Activated naive CD4-positive, alpha-beta T cell treated with anti-CD3 and anti-CD28 coated beads, Interleukin-2, amount 10 ng/mL, durations not matched to agents 5 hours and 36 hours (primary cell): ENCODE measurements at places on chromosomes 2 and 18. TPM values are rescaled to one million over a fixed set of nuclear protein-coding genes. Genes with fewer than 3 reads are reported as not detected.

SNED1 gene
- total RNA-seq = 15.2 TPM

GALM gene
- 29.9 TPM for total RNA-seq

NUP35 gene
- total RNA-seq = 12.7 TPM

SULT1C3 gene
- not detected for total RNA-seq

TTR gene
- not detected for total RNA-seq

MYO7B gene
- total RNA-seq = 1.2 TPM

DSC1 gene
- total RNA-seq = 0.55 TPM

PDCD1 gene
- 1.5 TPM for total RNA-seq

FBLN7 gene
- 17.8 TPM for total RNA-seq

CD8B gene
- 2.6 TPM for total RNA-seq

RFTN2 gene
- not detected for total RNA-seq

UGT1A5 gene
- total RNA-seq = not detected

KIAA2012 gene
- not detected for total RNA-seq

SCG2 gene
- not detected for total RNA-seq

TSPYL6 gene
- total RNA-seq = not detected

LHCGR gene
- not detected for total RNA-seq

RGPD4 gene
- total RNA-seq = not detected

FBXO41 gene
- total RNA-seq = 16.4 TPM

DSEL gene
- 0.07 TPM for total RNA-seq

CNTNAP5 gene
- total RNA-seq = not detected

ITGAV gene
- 7.0 TPM for total RNA-seq

SULT6B1 gene
- not detected for total RNA-seq

ALPG gene
- total RNA-seq = not detected

CCDC88A gene
- 6.4 TPM for total RNA-seq

SERPINB11 gene
- not detected for total RNA-seq

SPEG gene
- 1.7 TPM for total RNA-seq

KCNIP3 gene
- total RNA-seq = not detected

COLEC11 gene
- 0.34 TPM for total RNA-seq

GAREM2 gene
- 5.7 TPM for total RNA-seq

PSMA8 gene
- 0.91 TPM for total RNA-seq

LAMA1 gene
- total RNA-seq = not detected

SPP2 gene
- not detected for total RNA-seq

LRRC30 gene
- total RNA-seq = not detected

ANKRD53 gene
- total RNA-seq = not detected

REEP1 gene
- 0.39 TPM for total RNA-seq

MATN3 gene
- total RNA-seq = not detected

APCDD1 gene
- total RNA-seq = not detected

LYPD6B gene
- total RNA-seq = not detected

TGFA gene
- not detected for total RNA-seq

CPLX4 gene
- total RNA-seq = not detected

SERPINE2 gene
- 20.7 TPM for total RNA-seq

R3HDM1 gene
- 42.4 TPM for total RNA-seq
